Stimulated activated naive CD4-positive, alpha-beta T cell treated with Interleukin-2 at 50 U/mL for 16 hours (primary cell): ENCODE measurements at places on chromosomes 7 and 10.

- no peak for DNase-seq
Measured at GRCh38 chr7:121048195-121048594, 59.7 kb downstream of the CPED1 start.

GRCh38 chr7:101172854-101173751 lies 7.0 kb downstream of the NAT16 start:
- no peak for DNase-seq

- no peak for DNase-seq
Measured at GRCh38 chr10:62916141-62916603, 100.0 kb upstream of the EGR2 start.

- DNase-seq: no peak
Measured at GRCh38 chr10:11949152-11949551, 93.5 kb downstream of the UPF2 start.

DNA sequence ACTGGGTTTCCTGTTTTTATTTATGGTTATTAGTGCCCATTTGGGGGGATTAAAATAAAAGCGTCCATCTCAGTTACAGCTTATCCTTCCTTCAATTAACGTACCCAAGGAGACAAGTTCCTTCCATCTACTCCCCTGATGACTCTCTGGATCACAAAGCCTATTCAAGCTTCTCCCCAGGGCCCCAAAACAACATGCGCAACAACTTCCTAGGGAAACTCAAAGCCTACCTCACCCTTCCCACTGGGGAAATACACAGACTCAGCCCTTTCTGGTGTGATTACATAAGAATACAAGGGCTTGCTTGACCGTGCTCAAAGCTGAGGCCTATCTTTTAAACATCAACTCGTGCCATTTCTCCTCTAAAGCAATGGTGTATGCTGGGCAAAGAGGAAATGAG lies 112.4 kb downstream of the CDK6 start:
- no peak for DNase-seq
